ENCODE measurements at places on chromosomes 3 and 15. TPM values are rescaled to one million over a fixed set of nuclear protein-coding genes. Genes with fewer than 3 reads are reported as not detected.

FILIP1L gene
- total RNA-seq, result 40.1 TPM

IL5RA gene
- total RNA-seq, result not detected

EXD1 gene
- total RNA-seq, result not detected

SLC22A14 gene
- not detected for total RNA-seq

GOLGA6L26 gene
- not detected for total RNA-seq

CTXND1 gene
- total RNA-seq, result not detected

PTPRG gene
- 15.6 TPM for total RNA-seq

ZBED2 gene
- not detected for total RNA-seq

CPB1 gene
- not detected for total RNA-seq

SCG5 gene
- total RNA-seq, result 10.7 TPM

PPARG gene
- 30.5 TPM for total RNA-seq

RTP4 gene
- total RNA-seq, result 2.9 TPM

NANOGP8 gene
- total RNA-seq, result not detected

DPH6 gene
- 8.4 TPM for total RNA-seq

ANKUB1 gene
- not detected for total RNA-seq

ANKDD1A gene
- 1.7 TPM for total RNA-seq

DHFR2 gene
- total RNA-seq, result 1.6 TPM

MRAS gene
- total RNA-seq, result 27.6 TPM

FAM174B gene
- 0.29 TPM for total RNA-seq

GJD2 gene
- total RNA-seq, result not detected

RASL12 gene
- 12.1 TPM for total RNA-seq

ANKRD63 gene
- total RNA-seq, result not detected

NTRK3 gene
- not detected for total RNA-seq

LIPC gene
- 0.53 TPM for total RNA-seq

NR1I2 gene
- not detected for total RNA-seq

TRH gene
- 0.18 TPM for total RNA-seq

LINGO1 gene
- not detected for total RNA-seq

BCL2A1 gene
- total RNA-seq, result 0.86 TPM

IL16 gene
- under 0.01 TPM for total RNA-seq

CCR9 gene
- total RNA-seq, result not detected

PCOLCE2 gene
- 4.4 TPM for total RNA-seq

HHATL gene
- total RNA-seq, result not detected

FSTL1 gene
- 637 TPM for total RNA-seq

ACAN gene
- total RNA-seq, result not detected

MKRN3 gene
- total RNA-seq, result not detected

TIMP4 gene
- total RNA-seq, result 21.3 TPM

SLC6A6 gene
- 7.5 TPM for total RNA-seq

GOLGA6L7 gene
- not detected for total RNA-seq

LTF gene
- total RNA-seq, result not detected

CADPS gene
- total RNA-seq, result under 0.01 TPM

AGBL1 gene
- not detected for total RNA-seq

NRG4 gene
- total RNA-seq, result not detected

BFSP2 gene
- total RNA-seq, result not detected

SRGAP3 gene
- 4.6 TPM for total RNA-seq

MUC13 gene
- total RNA-seq, result not detected

ANKRD34C gene
- total RNA-seq, result not detected

TMIE gene
- total RNA-seq, result not detected

FES gene
- total RNA-seq, result 42.9 TPM

OR4F6 gene
- not detected for total RNA-seq

CRYGS gene
- not detected for total RNA-seq

SLC6A11 gene
- total RNA-seq, result not detected

A4GNT gene
- total RNA-seq, result not detected

GCNT3 gene
- not detected for total RNA-seq

TF gene
- total RNA-seq, result not detected

NDUFB4 gene
- 119 TPM for total RNA-seq

IL17RE gene
- total RNA-seq, result 5.5 TPM

STRIT1 gene
- total RNA-seq, result not detected
